EL (cell line): ENCODE measurements at places on chromosomes 5 and 9.

GRCh38 chr5:142842994-142843905 is 73.1 kb downstream of the ARHGAP26 start:
- no peak for DNase-seq

DNA sequence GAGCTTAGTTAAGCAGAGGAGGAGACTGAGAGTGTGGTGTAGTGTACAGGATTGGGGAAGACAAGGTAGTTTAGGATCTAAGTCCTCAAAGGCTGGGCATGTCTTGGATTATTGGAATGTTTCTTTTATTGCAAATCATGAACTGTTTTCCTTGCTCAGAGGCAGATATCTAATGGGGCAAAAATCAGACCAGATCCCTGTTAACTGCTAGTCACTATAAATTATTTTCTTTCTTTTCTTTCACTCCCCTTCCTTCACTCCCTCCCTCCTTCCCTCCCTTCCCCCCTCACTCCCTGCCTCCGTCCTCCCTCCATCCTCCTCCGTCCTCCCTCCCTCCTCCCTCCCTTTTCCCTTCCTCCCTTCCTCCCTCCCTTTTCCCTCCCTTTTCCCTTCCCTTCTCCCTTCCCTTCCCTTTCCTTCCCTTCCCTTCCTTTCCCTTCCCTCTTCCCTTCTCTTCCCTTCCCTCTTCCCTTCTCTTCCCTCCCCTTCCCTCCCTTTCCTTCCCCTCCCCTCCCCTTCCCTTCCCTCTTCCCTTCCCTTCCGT is 117.9 kb downstream of the WDR70 start:
- no peak for DNase-seq

GRCh38 chr5:110054240-110054639 is 364.5 kb downstream of the MAN2A1 start:
- DNase-seq: peak; percentile 48

DNA sequence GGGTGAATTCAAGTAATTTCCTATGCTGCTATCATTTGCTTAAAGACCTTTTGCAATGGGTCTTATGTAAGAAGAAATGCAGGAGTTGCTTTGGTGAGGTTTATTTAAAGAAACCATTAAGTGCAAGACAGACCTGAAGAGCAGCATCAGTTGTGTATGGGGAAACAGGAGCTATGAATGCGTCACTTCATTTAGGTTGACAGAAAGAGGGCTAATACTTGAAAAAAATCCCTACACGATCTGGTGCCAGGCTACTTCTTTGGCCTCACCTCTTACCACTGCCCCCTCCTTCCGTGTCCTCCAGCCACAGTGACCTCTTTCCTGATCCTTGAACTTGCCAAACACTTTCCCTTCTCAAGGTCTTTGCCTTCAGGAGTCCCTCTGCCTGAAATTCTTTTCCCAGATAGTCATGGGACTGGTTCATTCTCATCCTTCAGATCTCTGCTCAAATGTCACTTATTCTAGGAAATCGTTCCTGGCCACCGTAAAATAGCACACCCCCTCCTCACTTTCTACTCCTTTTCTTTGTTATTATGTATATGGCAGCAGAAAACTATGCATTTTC is 1.4 kb upstream of the JAK2 start:
- no peak for DNase-seq

- DNase-seq: no peak
These were observed 539.6 kb downstream of the CCDC171 start for GRCh38 chr9:16092142-16093091.

- DNase-seq: peak; percentile 53
These were observed 36.4 kb upstream of the SMC5 start for GRCh38 chr9:70222354-70222753.

GRCh38 chr9:8728910-8729309 is 929.3 kb upstream of the DMAC1 start:
- no peak for DNase-seq

- DNase-seq: no peak
These were observed 109.5 kb upstream of the DPYSL3 start for GRCh38 chr5:147619281-147619878.

DNA sequence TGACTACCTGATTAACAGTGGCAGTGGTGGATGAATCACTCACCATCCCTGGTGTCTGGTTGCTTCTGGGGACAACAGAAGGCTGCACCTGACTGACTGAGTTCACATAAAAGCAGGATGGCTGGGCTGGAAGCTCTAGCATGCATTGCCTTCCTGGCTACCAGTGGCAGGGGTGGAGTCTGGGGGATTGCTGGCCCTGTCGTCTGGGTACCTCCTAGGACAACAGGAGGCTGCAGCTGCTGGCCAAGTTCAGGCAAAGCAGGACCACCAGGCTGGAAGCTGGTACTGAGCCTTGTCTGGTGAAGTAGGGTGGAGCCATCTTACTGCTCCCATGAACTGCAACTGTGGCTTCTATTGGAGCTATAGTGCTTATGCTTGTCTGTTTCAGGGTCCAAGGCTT is 480.8 kb upstream of the CTNND2 start:
- no peak for DNase-seq

DNA sequence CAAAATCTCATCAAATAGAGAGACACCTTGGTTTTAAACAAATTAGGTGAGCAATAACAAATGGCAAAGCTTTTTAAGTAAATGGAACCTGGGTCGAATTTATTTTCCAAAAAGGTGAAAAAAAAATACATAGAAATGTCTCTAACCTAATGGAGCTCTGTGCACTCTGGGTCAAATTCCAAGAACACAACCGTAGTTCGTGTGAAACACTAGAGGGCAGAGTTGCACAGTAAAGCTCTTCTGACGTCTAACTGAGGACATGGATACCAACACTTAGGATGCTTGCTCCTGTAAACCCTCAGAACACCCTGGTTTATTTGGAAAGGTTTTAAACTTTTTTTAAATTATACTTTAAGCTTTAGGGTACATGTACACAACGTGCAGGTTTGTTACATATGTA is 18.9 kb downstream of the MARCHF11 start:
- peak; percentile 59 for DNase-seq

GRCh38 chr5:1488882-1489680 is 34.7 kb downstream of the LPCAT1 start:
- peak; percentile 63 for DNase-seq

DNA sequence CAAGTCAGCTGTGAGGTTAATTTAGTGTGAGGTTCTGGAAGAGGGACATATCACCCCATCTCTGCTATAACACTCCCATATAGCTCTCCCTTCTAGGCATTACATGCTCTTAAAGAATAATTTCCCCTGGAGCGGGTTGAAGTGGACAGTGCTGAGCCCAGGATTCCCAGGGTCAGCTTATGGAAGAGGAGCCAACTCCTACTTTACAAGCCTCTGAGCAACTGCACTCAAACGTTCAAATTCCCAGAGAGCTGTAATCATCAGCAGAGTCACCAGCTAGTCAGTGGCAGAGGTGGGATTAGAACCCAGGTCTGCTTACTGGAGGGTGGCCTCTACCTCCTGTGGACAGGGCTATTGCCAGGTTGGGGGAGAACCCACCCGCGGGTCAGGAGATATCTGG is 1.4 kb downstream of the NEURL1B start:
- peak; percentile 21 for DNase-seq

DNA sequence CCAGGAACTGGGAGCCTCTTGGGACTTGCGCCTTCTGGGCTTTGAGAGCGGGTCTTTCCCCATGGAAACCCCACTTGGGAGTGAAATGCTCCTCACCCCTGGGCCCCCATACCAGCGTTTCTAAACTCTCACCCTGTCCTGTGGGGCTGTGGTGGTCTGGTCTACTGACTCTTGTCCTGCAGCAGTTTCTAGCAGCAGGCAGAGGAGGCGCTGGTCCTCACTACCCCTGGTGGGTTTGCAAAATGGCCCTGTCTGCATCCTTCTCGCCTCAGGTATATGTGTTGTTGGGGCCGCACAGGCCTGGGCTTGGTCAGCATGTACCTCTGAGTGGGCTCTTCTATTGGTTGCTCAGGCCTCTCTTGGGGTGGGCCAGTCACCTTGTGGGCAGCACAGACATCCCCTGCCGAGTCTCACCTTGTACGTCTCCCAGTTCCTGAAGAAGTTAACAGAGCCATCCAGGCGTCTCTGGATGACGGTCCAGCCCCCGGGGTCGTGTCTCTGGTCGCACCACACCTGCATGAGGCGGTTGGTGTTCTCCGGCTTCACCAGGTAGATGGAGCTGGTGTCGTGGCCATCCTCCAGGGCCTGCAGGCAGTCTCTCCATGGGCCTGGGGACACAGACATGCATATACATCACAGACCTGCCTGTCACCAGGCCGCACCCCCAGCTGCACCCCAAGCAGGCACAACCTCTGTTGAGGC is 29.0 kb downstream of the ANGPTL2 start:
- DNase-seq: no peak
